ENCODE measurements at places on chromosomes 13 and 19.

GRCh38 chr19:36032251-36033104 lies at the start of gene CLIP3:
Gene CLIP3, minus strand, starts transcription at chr19:36032873. Its CDS starts 516 bp downstream, at chr19:36032357.
- DNase-seq = no peak

DNA sequence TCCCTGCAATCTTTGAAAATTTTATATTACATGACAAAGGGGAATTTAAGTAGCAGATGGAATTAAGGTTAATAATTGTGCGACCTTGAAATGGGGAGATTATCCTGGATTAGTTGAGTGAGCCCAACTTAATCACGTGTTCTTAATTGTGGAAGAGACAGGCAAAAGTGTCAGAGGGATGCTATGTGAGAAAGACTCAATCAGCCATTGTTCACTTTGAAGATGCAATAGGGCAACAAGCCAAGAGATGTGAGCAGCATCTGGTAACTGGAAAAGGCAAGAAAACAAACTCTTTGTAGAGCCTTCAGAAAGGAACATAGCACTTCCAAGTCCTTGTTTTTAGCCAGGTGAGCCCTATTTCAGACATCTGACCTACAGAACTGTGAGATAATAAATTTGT lies 247.7 kb downstream of the SLITRK1 start:
- no peak for DNase-seq

GRCh38 chr13:49292742-49293486 lies 45.2 kb downstream of the CDADC1 start:
- DNase-seq = no peak

DNA sequence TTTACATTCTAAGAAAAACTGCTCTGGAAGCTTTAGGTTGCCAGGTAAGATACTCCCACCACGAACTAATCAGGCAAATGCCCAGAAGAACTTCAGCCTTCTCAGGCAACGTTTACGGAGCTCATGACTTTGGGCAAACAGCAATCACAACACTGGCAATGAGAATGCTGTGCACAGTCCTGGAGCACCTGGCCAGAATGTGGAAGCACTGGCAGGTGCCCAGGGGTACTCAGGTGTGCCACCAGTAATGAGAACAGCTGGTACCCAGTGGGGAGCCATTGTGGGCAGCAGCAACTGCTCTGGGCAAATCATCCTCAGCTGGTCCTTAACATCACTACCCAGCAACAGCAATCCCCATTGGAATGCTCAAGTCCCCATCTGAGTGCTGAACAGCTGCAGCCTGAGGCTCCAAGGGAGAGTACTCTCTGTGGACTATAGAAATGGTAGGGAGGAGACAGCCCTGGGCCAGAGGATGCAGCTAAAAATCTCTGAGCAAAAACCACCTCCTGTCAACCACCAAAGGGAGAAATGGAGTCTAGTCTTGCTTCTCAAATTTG lies 210.0 kb downstream of the FOXO1 start:
- DNase-seq = no peak

GRCh38 chr19:391207-391557 lies 17.8 kb downstream of the C2CD4C start:
- no peak for DNase-seq

DNA sequence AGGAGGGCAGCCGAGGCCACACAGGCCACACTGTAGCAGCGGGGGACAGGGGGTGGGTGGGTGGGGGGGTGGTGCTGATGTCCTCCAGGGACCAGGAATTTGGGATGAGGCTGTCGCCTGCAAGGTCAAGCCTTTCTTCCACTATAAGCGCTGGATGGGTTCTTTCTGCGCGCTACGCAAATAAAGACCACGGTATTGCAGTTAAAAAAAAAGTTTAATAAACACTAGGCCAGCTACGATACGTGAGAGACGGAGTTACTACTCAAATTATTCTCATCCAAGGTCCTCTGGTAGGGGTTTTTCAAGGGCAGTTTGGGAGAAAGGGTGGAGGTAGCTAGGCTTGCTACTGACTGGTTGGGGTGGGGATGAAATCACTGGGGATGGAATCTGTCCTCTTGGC lies 508 bp upstream of the ZNF44 start:
- DNase-seq = no peak

- no peak for DNase-seq
Measured at GRCh38 chr13:110866491-110867170, 48.2 kb downstream of the ANKRD10 start.

GRCh38 chr13:93108111-93108601 lies 118.5 kb upstream of the GPC6 start:
- no peak for DNase-seq

DNA sequence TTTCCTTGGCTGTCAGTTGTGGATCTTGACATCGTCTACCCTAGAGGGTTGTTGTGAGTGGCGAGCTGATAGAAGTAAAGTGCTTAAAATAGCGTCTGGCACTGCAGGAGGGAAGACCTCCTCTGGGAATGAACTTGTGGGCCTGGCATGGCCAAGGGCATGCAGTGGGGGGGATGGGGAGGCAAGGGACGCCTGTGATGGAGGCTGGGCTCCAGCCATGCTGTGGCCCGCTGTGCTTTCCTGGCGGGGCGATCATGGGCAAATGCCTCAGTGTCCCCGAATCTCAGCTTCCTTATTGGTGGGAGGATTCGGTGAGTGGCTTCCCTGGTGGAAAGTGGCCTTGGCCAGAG lies 10.7 kb downstream of the CARM1 start:
- no peak for DNase-seq

Data from stimulated activated CD4-positive, alpha-beta T cell treated with anti-CD3 and anti-CD28 coated beads, Interleukin-15, amount 100 ng/mL, for 1 hour (primary cell).